Stimulated activated naive CD4-positive, alpha-beta T cell (primary cell): ENCODE measurements at places on chromosomes 1 and 21.

DNA sequence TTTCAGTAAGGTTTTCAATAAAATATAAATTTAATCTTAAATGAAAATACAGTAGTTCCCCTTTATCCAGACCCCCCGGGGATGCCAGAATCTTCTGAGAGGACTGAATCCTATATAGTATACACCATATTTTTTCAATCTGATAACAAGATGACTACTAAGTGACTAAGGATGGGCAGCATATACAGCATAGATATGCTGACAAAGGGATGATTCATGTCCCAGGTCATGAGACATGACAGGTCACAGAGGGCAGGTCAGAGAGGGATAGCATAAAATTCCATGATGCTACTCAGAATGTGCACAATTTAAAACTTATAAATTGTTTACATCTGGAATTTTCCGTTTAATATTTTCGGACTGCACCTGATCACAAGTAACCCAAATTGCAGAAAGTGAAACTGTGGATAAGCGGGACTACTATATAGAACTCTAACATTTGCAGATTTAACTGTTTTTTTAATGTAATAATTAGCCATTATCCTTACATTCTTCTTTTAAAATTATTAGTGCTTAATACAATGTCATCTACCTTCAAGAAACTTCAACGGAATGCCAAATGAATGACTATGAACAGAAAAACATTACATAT, 48.8 kb downstream of the LRRC40 start:
- DNase-seq: no peak

- no peak for DNase-seq
Observed at GRCh38 chr1:164604541-164604940, 45.6 kb downstream of the PBX1 start.

DNA sequence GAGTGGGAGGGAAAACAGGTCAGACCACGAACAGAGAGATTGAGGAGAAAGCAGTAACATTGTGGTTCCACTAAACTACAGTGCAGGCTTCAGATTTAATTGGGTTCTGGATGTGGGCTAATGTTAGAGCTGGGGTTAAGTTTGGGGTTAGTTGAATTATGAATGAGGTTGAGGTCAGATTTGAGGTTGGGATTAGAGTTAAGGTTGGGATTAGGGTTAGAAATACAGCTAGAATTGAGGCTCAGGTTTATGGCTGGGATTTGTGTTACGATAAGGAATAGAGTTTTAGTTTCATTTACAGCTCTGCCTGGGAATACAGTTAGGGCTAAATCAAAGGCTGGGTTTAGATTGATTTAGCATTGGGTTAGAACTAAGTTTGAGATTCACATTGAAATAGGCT, 1.8 kb upstream of the VSIG8 start:
- no peak for DNase-seq

GRCh38 chr1:245929224-245929623, 577.9 kb downstream of the SMYD3 start:
- no peak for DNase-seq

DNA sequence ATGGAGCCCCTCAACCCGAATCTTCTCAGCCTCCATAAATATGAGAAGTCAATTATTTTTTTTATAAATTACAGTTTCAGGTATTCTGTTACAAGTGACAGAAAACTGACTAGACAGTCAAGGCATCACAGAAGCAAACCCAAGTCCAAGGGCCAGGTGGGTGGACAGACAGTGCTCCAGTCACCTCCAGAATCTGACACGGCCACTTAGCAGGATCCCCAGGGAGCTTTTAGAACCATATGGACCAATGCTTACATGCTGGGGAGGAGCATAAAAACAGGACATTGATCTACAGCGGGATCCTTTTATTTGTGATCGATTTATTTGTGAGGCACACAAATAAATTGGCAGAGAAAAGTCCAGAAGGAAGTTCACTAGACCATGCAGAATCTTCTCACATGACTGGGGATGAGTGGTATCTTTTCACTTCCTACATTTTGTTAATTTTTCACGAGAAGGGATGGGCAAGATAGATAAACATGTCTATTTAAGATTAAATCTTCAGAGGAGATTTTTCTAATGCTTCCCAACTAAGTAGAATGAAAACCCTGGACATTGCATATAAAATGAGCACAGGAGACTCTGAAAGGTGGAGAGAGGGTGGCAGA, 15.0 kb downstream of the ZNF496 start:
- no peak for DNase-seq

- DNase-seq: no peak
Observed at GRCh38 chr1:239682046-239682445, 295.7 kb downstream of the CHRM3 start.

- DNase-seq: no peak
Observed at GRCh38 chr1:235940285-235940684, 73.6 kb upstream of the LYST start.

- DNase-seq: no peak
Observed at GRCh38 chr1:176670853-176671252, 207.9 kb downstream of the PAPPA2 start.

- no peak for DNase-seq
Observed at GRCh38 chr1:53089478-53090226, 27.6 kb downstream of the PODN start.

GRCh38 chr1:53011175-53011574, 50.8 kb upstream of the PODN start:
- no peak for DNase-seq

DNA sequence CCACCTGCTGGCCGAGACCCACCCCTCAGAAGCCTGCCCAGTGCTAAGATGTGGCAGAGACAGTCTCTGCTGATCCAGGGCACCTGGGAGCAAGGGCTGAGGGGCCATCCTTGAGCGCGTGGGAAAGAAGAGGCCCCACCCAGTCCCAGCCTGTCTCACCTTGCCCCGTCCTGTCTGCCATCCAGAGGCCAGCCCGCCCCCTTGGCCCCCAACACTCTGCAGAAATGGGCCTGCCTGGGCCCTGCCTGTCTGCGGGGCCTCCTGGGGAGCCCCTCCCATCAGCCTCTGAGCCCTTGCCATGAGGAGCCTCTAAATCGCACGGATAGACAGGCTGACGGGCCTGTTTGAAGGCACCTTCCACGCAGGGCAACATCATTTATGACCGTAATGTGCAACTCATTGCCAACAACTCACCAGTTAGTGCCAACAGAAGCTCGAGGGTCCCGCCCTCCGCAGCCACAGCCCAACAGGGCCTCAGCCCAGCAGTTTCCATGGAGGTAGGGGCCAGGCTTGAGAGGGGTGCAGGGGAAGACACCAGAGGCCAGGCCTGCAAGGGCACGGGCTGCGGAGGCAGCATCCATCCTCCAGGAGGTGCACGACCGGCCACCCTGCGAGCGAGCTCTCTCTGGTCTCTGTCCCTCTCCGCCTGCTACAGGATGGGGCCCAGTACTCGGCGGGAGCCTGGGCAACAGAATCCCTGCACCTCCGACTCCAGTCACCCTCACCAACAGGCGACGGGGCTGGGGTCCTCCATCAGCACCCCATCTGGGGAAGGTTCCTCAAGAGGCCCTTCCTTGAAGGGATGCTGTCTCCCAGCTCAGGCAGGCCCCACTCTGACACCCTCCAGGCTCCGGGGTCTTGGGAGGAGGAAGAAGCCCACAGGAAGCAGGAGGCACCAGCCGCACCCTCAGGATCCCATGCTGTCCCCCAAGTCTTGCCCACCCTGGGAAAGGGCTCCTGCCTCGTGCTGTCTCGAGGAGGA, 78.0 kb downstream of the MEGF6 start:
- DNase-seq: no peak

DNA sequence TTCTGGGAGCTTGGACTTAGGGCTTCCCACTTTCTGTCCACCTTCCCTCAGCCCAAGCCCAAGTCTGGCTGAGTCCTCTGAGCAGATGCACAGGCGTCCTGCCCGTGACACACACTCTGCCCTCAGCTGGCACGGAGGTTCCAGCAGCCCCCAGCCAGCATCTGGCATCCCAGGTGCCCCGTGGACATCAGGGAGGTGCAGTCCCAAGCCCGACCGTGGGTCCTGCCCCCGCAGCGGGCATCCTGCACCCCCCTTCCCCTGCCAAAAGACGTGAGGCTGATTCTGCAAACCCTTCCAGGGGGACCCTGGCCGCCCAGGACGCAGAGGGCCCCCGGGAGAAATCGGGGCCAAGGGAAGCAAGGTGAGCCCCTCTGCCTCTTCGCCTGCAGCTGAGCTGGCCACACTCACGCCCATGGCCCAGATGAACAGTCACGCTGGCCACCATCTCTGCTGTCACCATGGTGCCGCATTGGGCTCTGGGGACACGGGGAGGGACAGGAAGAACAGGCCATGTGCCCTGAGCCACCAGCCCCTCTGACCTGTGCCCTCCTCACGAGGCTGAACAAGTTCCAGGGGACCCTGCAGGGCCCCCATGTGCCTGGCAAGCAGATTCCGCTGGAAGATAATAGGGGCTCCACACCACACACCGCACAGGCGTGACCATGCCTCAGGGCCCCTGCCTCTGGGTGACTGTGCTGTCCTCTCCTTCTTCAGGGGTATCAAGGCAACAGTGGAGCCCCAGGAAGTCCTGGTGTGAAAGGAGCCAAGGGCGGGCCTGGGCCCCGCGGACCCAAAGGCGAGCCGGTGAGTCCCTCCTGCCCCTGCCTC, 20.6 kb downstream of the COL6A2 start:
- DNase-seq: no peak

- DNase-seq: no peak
Observed at GRCh38 chr1:160767395-160768294, 28.3 kb upstream of the LY9 start.

- no peak for DNase-seq
Observed at GRCh38 chr21:42660118-42660470, 6.7 kb downstream of the PDE9A start.

DNA sequence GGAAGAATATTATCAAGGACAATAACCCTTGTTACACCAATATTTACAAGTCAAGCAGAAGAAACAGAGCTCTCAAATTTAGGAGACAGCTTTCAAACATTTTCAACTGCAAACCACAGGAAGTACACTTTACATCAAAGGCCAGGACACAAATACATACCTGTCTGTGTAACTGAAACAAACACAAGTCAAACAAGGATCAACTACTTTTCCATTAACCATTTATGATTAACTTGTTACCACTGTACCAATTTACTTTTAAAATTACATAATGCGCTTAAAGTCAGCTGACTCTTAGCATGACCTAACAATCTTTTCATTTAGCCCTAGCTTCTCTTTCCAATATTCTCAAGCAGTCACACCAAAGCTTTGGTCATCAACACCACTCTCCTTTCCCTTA, 43.5 kb downstream of the TRIM33 start:
- DNase-seq: peak; percentile 2

DNA sequence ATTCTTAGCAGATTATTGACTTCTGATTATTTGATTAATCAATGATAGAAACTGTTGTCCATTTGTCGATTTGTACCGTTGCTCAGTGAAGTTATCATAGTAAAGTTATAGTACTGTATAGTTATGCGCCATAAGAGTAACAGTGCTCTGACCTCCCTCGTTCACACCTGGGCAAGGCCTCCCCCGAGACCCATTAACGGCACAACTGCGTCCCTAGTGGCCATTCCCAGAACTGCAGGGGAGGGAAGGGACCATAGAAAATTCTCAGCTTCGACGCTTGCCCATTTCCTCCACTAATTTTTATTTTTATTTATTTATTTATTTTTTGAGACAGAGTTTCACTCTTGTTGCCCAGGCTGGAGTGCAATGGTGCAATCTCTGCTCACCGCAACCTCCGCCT, 334.4 kb downstream of the DSCAM start:
- DNase-seq: no peak

DNA sequence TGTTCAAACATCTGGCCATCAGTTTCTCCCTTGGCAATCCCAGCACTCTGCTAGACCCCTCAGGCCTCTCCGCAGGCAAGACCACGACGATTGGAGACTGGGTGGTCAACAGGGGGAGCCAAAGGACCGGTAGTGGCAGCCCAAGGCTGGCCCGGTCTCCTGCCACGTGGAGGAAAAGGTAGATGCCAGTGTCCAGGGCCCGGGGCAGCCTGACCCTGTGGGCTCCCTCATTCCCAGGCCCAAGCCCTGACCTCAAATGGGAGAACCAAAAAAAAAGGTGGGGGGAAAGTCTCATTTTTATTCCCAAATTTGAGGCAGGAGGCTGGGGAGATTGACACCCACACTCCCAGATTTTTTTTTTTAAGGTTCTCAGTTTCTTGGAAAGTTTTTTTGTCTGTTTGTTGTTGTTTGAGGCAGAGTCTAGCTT, 24.8 kb downstream of the S100A6 start:
- peak; percentile 47 for DNase-seq

- DNase-seq: no peak
Observed at GRCh38 chr1:245217853-245218608, 63.2 kb downstream of the KIF26B start.

DNA sequence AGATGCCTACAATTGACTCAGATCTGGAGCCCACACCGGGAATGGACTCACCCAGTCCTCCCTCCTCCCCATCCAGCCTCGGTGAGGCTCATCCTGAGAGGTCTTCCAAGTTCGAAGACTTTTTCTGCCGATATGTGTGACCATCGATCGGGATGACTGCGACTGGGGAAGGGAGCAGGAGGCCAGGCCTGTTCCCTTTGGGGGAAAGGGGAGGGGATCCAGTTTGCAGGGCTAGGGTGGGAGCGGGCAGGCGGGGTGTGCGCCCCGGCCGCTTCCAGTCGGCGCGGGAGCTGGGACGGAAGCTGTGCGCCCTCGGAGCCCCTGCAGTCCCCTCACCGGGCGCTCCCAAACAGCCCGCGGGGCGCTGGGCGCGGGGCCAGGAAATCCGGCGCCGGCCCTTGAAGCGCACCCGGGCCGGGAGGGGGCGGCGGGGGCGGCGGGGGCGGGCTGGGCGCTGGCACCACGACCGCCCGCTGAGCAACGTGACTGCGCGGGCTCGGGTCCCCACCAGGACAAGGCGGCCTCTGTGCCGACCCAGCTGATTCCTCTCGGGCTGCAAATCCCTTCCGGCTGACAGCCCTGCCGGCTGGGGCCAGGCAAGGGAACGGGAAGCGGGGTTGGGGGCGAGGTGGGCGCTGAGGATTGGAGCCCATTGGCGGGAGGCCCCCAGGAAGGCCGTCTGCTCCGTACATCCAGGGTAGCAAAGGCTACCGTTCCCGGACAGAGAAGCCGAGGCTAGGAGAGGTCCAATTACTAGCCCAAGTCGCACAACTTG, 103.9 kb downstream of the EBNA1BP2 start:
- peak; percentile 18 for DNase-seq

DNA sequence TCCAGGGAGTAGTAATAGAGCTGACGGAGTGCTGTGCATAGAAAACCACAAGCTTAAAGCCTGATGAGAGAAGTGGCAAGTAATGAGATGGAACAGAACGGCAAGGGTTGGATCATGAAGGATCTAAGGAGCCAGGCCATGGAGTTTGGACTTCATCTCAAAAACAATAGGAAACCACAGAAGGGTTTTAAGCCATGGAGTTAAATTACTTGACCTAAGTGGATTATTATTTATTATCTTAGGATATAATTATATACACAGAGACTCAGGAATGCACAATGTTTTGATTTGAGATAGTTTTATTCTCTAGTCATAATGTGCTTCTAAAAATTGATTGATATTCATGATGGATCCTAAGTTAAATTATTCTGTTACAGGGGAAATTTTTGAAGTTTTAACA, 242.4 kb downstream of the PLPP3 start:
- DNase-seq: no peak

- no peak for DNase-seq
Observed at GRCh38 chr21:34946385-34946840, 102.7 kb downstream of the RUNX1 start.

GRCh38 chr1:25653558-25653957, 37.0 kb downstream of the MAN1C1 start:
- no peak for DNase-seq
